ENCODE measurements at places on chromosomes 12 and 14.

DNA sequence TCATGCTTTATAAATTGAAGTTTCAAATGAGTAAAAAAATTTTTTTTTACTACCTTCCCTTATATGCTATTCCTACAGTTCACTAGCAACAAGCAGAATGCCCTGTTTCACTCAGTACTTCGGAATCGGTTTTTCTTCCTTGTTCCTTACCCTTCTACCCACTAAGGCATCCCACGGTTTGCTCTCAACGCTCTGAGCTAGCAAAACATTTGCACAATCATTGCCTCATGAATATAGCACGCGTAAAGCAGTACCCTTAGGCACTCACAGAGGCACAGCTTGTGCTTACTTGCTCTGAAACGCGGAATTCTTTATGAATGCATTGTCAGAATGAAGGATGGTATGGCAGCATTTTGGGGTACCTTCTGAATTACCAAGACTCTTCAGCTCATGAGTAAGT is 45.0 kb downstream of the PPP1R13B start:
- DNase-seq: peak; percentile 66

- DNase-seq: no peak
Measured at GRCh38 chr14:30834353-30834752, 40.0 kb upstream of the COCH start.

DNA sequence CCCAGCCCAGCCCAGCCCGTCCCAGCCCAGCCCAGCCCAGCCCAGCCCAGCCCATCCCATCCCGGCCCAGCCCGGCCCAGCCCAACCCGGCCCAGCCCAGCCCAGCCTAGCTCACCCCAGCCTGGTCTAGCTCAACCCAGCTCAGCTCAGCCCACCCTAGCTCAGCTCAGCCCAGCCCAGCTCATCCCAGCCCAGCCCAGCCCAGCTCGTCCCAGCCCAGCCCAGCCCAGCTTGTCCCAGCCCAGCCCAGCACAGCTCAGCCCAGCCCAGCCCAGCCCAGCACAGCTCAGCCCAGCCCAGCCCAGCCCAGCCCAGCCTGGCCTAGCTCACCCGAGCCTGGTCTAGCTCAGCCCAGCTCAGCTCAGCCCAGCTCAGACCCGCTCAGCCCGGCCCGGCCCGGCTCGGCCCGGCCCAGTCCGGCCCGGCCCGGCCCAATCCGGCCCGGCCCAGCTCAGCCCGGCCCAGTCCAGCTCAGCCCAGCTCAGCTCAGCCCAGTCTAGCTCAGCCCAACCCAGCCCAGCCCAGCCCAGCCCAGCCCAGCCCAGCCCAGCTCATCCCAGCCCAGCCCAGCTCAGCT is 184.7 kb downstream of the TMEM121 start:
- no peak for DNase-seq

DNA sequence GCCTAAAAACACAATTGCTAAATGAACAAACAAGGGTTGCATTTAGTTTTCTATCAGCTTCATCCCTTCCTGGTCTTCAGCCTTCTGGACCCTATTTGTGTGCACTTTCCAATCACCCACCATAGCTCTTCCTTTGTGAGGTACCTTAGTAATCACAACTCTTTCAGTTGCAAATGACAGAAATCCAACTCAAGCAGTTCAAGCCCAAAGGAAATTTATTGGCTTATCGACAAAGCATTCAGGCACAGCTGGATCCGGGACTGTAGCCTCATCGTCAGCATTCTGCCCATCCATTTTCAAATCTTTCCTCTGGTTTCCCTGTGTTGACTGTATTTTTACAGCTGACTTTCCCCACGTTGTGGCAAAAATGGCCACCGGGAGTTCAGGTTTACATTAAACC is 148.6 kb upstream of the VASH1 start:
- no peak for DNase-seq

GRCh38 chr14:92556255-92556741 is 42.7 kb downstream of the RIN3 start:
- DNase-seq: no peak

DNA sequence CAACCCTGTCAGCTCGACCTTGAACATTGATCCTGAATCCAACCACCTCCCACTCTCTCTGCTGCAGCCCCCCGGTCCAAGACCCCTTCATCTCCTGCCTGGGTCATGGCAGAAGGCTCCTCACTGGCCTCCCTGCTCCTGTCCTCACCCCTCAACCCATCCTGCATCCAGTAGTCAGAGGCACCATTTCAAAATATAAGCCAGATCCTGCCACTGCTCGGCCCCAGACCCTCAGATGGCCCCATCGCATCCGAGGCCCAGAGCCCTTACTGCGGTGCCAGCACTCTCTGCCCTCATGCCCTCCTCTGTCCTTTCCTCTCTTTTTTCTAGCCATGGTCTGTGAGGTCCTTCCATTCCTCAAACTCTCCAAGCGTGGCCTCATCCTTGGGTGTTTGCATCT is 34.3 kb upstream of the LHX5 start:
- no peak for DNase-seq

DNA sequence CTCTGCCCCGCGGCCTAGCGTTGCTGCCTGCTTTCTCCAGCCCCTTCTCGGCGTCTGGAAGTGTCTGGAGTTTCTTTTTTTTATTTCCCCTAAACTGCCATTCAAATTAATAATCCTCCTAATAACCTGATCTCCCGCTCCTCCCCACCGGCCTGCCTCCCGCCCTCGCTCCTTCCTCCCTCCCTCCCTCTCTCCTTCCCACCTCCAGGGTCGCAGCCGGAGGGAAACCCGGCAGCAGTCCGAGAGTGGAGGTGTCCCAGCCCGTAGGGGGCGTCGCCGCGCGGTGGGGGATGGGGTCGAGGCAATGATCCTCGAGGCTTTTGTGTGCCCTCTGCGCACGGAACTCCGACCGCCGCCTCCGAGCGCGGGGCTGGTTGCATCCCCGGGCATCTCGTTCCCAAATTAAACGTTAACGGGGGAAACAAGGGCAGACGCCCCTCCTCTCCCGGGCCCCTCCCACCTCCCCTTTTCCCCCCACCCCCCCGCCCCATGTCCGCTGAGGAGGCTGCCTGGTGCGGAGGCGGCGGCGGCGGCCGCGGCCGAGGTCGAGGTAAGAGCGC is 1.0 kb upstream of the SOCS2 start:
- DNase-seq: peak; percentile 52

GRCh38 chr14:24054324-24054641 is 2.5 kb downstream of the CARMIL3 start:
- DNase-seq: no peak

GRCh38 chr12:32309811-32310736 is 89.3 kb upstream of the FGD4 start:
- DNase-seq: no peak

- DNase-seq: no peak
Measured at GRCh38 chr12:85310025-85310424, 30.0 kb downstream of the ALX1 start.

GRCh38 chr12:83147341-83147740 is 460.6 kb downstream of the TMTC2 start:
- no peak for DNase-seq

GRCh38 chr12:32437095-32437515 is 37.7 kb downstream of the FGD4 start:
- DNase-seq: peak; percentile 77

GRCh38 chr12:47376927-47377326 is 297.2 kb upstream of the AMIGO2 start:
- DNase-seq: no peak

- DNase-seq: no peak
Measured at GRCh38 chr12:94873734-94874517, 129.6 kb downstream of the NDUFA12 start.

DNA sequence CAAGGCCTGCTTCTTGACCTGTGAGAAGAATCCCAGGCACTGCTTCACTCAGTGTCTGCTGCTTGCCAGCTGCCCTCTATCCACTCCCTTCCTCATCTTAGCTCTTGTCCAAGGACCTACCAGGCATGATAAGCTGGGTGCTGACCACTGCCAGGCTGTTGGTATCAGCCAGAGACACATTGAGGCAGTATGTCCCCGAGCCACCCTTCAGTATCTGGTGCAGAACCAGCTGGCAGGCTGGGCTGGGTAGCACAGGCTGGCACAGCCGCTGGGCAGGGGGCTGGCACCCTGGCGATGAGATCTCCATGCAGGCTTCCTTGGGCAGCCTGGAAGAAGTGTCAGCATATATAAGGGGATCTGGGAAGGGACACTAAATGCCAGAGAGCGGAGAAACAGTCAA is 10.5 kb downstream of the PMEL start:
- no peak for DNase-seq

DNA sequence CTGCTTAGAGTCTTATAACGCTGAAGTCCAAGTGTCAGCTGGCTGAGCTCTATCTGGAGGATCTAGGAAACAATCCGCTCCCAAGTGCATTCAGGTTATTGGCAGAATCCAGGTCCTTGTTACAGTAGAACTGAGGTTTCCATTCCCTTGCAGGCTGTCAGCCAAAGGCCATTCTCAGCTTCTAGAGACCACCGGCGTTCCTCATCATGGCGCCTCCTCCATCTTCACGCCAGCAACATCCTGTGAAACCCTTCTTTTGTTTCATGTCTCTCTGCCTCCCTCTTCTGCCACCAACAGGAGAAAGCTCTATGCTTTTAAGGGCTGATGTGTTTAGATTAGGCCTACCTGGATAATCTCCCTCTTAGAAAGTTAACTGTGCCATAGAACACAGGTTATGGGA is 133.0 kb upstream of the RASSF8 start:
- no peak for DNase-seq

DNA sequence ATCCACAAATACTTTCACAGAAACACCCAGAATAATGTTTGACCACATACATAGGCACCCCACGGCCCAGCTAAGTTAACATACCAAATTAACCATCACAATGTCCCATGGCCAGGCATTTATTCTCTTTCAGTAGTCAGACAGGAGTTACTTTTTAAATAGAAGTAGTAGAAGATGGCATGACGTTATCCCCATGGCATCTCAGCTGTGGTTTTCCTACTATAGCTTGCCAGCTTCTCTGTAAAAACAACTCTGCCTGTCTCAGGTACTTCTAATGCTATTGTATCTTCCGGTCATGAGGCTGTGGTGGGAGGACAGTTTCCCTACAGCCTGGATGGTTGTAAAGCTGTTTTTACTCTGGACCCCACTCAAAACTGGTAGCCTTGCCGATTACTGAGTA is 19.3 kb downstream of the CTSG start:
- no peak for DNase-seq

- no peak for DNase-seq
Measured at GRCh38 chr12:33429468-33429867, 10.2 kb downstream of the SYT10 start.

DNA sequence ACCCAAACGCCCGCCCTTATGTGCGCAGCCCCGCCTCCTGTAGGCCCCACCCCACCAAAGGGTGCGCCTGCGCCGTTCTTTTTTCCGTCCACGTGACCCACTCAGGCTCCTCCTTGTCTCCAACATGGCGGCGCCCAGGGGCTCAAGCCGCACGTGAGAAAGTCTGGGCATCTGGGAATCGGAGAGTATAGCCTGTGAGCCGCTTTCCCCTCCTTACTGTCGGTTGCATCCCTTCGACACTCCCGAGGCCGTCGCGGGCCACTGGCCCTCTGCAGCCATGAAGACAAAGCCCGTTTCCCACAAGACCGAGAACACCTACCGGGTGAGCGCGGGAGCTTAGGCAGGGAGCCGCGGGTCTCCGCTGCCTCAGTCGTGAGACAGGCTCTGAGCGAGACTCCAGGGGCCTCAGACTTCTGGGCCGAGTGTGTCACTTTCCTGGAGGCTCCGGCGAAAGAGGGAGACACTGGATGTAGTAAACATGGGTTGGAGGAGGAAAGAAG is at the start of gene UTP20:
Gene UTP20, plus strand, starts transcription at position 100 of the 500 bp plus-strand sequence. Its CDS starts 178 bp downstream, at position 278.
- peak; percentile 91 for DNase-seq

DNA sequence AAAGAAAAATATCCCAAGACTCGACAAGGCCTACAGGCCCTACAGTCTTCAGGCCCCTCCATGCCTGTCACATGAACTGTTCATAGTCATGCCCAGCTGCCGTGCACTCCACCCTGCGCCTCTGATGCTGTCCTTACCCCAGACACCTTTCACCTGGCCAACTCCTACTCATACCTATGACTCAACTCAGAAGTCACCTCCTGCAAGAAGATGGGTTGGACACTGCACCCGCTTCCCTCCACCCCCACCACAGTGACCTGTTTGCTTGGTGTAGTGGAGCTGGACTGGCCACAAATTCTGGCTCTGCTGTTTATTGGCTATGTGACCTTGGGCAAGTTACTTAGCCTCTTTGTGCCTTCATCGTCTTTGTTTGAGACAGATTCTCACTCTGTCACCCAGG is 56.2 kb downstream of the PHETA1 start:
- peak; percentile 82 for DNase-seq

DNA sequence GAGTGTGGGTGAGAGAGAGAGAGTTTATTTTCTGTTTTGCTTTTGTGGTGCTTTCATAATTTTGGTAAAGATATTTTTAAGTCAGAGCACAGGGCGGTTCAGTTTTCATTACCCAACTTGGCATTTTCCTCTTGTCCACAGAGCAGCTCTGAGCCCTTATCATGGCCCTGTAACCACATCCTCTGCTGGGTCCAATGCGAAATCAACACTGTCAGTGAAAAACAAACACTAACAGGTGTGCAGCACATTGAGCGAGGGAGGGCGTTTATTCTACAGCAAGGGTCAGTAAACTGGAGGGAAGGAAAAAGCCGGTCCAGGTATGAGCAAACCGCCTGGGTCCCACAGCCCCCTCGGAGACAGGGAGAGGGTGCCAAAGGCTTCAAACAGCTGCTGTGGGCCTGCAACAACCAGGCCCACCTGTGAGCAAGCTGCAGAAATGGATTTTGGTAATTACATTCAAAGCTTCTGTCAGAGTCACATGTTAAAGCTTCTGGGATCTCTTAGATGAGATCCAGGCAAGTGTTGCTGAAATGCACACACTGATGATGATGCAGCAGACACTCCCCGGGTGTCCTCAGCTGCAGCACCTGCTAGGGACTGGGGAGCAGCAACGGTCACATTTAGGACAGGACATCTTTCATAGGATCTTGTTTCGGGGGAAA is 132.7 kb upstream of the DYRK2 start:
- no peak for DNase-seq

GRCh38 chr12:21992823-21993222 is 51.6 kb upstream of the ABCC9 start:
- DNase-seq: no peak

- no peak for DNase-seq
Measured at GRCh38 chr14:104307246-104307626, 168.8 kb downstream of the KIF26A start.

DNA sequence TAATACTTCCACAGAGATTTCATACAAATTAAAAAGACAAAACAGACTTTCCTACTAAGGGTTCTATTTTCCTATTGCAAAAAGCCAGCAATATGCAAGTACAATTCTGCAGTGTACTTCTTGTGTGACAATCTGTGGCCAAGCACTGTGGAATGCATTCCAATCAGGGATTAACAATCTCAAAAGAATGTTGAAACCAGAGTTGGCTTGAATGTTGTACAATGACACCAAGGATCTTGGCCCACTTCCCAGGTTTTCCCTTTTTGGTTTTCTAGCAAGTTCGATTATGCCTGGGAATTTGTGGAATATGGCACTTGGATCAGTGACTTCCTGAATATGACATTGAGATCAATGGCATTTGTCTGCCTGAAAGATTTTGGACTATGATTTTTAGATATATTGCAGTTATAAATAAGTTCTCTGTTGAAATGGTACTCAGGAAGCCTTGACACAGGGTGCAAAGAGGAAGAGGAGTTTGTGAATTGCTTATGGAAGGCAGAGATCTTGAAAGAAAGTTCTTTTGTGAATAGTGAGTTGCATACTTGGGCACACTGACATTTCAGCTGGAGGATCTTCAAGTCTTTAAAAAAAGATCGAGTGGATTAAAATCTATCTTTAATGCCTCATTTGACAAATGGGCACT is 81.4 kb upstream of the FERMT2 start:
- DNase-seq: peak; percentile 75

GRCh38 chr12:28248555-28249145 is 58.4 kb downstream of the CCDC91 start:
- DNase-seq: no peak

GRCh38 chr14:94390372-94391086 is 2.1 kb upstream of the SERPINA1 start:
- no peak for DNase-seq
